ENCODE measurements at places on chromosomes 5 and 9. TPM values are rescaled to one million over a fixed set of nuclear protein-coding genes. Genes with fewer than 3 reads are reported as not detected.

DAB2IP gene
- total RNA-seq = 14.4 TPM

SSNA1 gene
- 60.9 TPM for total RNA-seq

NIM1K gene
- total RNA-seq = 1.2 TPM

KIF12 gene
- total RNA-seq = not detected

PCSK1 gene
- 0.89 TPM for total RNA-seq

PLAC8L1 gene
- not detected for total RNA-seq

INSL4 gene
- total RNA-seq = not detected

SLC25A2 gene
- total RNA-seq = 0.50 TPM

TRAPPC13 gene
- 26.4 TPM for total RNA-seq

KIF4B gene
- total RNA-seq = under 0.01 TPM

SLC27A6 gene
- 2.2 TPM for total RNA-seq

GPR21 gene
- 1.5 TPM for total RNA-seq

Measured in uterine smooth muscle cell (primary cell).